ENCODE measurements at places on chromosomes 16 and 17.

DNA sequence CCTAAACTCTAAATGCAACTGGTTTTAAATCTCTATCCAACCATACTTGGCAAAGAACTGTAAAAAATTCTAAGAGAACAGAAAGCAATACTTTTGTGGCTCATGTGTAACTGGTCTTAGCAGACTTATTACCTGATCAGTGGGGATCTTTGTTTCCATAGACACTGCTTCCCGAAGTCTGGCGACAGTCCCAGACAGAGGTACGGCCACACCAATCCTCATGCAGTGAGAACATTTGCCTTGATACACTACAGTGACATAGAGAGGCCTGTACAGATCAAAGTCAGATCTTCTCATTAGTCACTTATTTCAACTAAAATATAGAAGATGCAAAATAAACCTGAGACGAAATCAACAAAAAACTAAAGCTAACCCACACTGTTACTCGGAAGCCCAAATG is 43.9 kb downstream of the USP31 start:
- DNase-seq: no peak

- no peak for DNase-seq
Observed at GRCh38 chr16:337437-337836, 15.1 kb downstream of the AXIN1 start.

- DNase-seq: no peak
Observed at GRCh38 chr16:914440-914839, 56.3 kb downstream of the LMF1 start.

- no peak for DNase-seq
Observed at GRCh38 chr16:89154390-89155183, 17.0 kb upstream of the CDH15 start.

GRCh38 chr17:70525961-70526360 is 356.6 kb downstream of the KCNJ2 start:
- no peak for DNase-seq

DNA sequence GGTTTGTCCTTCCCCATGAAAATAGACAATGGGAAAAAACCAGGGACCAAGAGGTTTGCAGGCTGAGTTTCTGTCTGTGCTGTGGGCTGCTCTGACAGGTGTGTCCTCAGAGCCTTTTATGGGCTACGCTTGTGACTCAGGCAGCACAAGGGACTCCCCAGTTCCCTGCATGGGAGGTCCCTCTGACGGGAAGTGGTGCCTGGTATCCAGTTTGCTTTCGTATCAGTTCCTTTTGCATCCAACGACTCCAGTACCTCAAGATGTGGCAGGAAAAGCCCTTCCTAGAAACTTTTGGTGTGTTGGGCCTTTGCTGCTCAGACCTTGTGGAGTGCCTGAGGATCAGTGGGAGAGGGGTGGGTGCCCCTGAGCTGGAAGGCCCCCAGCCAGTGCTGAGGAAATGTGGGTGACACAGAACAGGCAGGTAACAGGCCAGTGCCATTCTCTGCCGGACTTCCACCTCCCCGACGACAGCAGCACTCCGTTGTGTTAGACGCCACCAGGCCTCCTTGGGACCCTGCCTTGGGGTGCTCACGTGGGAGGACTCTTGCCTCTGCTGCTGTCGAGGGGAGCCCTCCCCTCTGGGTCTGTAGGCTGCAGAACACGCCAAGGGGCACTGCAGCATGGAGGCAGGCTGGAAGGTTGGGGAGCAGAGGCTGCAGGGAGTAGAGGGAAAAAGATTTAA is 38.4 kb upstream of the IRF8 start:
- no peak for DNase-seq

GRCh38 chr17:41917679-41918313 is 955 bp downstream of the ACLY start:
- DNase-seq: peak; percentile 91

- no peak for DNase-seq
Observed at GRCh38 chr17:64448665-64449512, at the start of gene MILR1. MILR1 (plus strand) TSS chr17:64449115; CDS start chr17:64449169, 54 bp downstream.

- DNase-seq: no peak
Observed at GRCh38 chr16:49094471-49094870, 187.2 kb downstream of the CBLN1 start.

GRCh38 chr17:41948762-41949460 is 17.7 kb upstream of the CNP start:
- DNase-seq: no peak

GRCh38 chr17:46979147-46979863 is at the start of gene RPRML:
RPRML (minus strand) TSS chr17:46979253; CDS start chr17:46979007, 246 bp downstream.
- peak; percentile 74 for DNase-seq

- no peak for DNase-seq
Observed at GRCh38 chr16:57828272-57829161, 26.2 kb upstream of the KIFC3 start.

DNA sequence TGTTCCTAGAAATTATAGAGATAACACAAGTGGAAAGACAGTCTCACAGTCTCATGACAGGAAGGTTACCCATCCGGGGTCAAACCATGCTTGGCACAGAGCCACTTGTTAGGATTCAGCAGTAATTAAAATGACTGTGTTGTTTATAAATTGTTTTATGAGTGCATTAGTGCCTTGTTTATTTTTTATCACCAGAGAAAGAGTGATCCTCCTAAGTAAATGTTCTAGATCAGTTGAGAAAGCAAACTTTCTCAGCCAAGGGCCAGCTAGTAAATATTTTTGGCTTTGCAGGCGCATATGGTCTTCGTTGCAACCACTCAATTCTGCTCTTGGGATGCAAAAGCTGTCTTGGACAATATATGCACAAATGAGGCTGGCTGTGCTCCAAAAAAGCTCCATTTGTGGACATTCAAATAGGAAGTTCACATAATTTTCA is 253.9 kb upstream of the CACNG5 start:
- DNase-seq: peak; percentile 24

DNA sequence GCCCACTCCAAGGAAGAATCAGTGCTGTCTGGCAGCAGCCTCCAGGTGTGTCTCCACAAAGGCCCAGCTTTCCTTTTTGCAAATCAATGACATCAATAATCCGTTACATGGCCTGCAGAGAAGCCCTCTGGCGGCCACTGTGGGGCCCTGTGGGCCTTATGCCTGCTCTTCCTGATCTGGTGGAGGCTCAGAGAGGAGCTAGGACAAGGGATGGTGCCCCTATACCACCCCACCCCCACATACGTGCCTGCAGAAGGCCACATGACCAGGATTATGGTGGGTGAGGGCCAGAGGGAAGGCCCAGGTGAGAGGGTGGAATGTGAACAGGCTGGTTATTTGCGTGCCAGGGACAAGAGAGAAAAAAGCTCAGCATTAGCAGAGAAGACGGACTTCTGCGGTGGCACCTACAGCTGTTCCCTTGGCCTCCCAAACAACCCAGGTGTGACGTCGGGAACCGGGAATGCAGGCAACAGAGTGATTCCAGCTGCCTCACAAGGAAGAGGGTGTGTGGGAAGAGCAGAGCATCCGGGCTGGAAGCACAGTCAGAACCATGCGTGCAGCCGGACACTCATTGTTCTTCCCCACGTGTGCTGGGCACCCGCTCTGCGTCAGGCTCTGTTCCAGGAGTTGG is 22.5 kb downstream of the EIF4A3 start:
- no peak for DNase-seq

GRCh38 chr16:10594312-10594950 is 14.0 kb upstream of the EMP2 start:
- no peak for DNase-seq

DNA sequence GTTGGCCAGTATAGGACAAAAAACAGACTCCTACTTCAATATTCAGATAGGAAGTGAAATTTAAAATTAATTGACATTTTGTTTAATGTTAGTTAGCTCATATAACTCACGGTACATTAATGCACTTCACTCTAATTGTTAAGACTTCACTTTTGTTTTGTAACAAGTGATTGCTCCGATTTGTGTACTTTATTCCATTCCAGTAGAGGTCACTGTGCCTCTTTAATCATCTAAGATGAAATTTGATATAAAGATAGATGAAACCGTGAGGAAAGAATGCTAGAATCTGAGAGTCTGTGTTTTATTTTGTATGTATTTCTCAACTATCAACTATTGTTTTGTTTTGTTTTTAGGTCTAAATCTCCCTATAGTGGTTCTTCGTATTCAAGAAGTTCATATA is 29.0 kb downstream of the RBBP6 start:
- no peak for DNase-seq

GRCh38 chr17:27158382-27158781 is 135.5 kb upstream of the WSB1 start:
- DNase-seq: peak; percentile 13

DNA sequence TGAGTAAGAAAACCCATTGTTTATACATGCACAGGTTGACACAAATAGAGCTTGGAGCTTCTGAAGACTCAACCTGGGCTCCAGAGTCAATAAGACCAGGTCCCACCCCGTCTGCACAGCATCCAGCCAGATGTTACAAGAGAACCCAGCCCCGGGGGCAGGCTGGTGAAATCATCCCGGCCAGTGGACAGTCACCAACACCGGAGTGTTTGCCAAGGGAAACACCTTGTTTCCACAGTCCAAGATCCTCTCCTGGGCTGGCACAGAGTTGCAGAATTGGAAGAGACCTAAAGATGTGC is 90.3 kb downstream of the RAB11FIP4 start:
- DNase-seq: no peak

GRCh38 chr16:11067697-11068141 is 123.4 kb downstream of the CLEC16A start:
- DNase-seq: no peak

GRCh38 chr16:21666772-21667171 is 3.0 kb downstream of the OTOA start:
- no peak for DNase-seq

GRCh38 chr17:63001689-63002394 is 35.8 kb downstream of the TANC2 start:
- DNase-seq: no peak

GRCh38 chr17:57068222-57068658 is 16.8 kb upstream of the AKAP1 start:
- DNase-seq: no peak

DNA sequence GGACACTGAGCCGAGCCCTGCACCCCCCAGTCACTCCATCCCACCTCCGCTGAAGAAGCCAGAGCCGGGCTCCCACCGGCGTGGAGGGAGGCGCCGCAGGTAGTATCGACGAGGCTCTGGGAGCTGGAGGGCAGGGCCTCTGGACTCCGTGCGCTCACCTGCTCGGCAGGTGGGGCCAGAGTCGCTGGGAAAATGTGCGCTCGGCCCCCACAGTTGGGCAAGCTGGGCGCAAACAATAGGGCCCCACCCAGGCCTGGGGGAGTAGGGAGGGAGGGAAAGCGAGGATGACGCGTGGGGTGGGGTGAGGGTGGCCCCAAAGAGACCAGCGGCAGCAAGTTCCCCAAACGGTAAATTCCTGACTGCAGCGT is 668 bp downstream of the JUP start:
- DNase-seq: no peak

GRCh38 chr17:17305281-17305801 is 2.2 kb downstream of the NT5M start:
- peak; percentile 63 for DNase-seq

DNA sequence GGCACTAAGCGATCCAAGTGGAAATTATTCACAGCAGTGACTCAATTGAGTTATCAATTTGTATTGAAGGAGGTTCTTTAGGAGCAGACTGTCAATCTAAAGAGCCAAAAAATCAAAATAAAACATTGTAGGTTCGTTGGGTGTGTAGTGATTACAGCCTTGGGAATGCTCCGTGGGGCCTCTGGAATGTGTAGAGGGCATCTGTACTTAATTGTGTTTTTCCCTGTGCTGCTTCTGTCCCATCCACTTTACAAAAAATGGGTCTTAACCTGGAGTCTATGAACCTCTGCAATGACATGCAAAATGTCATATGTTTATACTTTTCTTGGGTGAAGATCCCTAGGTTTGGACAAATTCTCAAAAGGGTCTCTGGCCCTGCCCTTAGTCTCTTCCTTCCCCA is 215.1 kb downstream of the CCDC182 start:
- no peak for DNase-seq

DNA sequence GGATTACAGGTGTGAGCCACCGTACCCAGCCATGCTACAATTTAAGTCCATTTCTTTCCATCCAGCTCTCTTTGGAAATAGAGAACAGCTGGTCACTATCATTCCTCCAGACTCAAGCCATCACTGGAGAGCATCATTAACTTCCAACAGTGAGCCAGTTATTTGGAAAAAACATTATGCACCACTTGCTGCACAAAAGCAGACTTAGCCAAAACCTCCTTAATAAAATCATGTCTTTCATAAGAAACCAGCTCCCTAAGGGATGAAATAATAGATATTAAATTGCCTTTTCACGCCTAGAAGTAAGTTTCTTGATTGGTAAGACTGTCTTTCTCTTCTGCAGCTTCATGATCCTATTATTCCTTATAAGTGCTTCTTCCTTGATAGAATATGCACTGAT is 17.9 kb downstream of the SLC39A11 start:
- DNase-seq: no peak

GRCh38 chr17:28511858-28512461 is 5.8 kb downstream of the FOXN1 start:
- no peak for DNase-seq

GRCh38 chr16:57920215-57920879 is 50.6 kb downstream of the CNGB1 start:
- no peak for DNase-seq

DNA sequence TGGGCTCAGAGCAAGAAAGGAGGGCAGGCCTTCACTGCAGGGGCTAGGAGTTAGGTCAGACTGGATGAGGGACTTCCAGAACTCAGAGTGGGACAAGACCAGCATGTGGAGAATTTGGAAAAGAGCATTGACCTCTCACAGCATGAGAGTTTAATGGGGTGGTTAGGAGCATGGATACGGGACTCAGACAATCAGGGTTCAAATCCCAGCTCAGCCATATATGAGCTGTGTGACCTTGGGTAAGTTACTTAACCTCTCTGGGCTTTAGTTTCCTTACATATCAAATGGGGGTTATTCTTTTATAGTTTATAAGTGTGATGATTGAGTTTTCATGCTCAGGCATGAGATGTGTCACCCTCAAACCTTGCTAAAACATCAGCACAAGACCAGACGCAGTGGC is 37.4 kb upstream of the ALKBH5 start:
- no peak for DNase-seq

- no peak for DNase-seq
Observed at GRCh38 chr17:50620237-50620636, 14.4 kb upstream of the ABCC3 start.

DNA sequence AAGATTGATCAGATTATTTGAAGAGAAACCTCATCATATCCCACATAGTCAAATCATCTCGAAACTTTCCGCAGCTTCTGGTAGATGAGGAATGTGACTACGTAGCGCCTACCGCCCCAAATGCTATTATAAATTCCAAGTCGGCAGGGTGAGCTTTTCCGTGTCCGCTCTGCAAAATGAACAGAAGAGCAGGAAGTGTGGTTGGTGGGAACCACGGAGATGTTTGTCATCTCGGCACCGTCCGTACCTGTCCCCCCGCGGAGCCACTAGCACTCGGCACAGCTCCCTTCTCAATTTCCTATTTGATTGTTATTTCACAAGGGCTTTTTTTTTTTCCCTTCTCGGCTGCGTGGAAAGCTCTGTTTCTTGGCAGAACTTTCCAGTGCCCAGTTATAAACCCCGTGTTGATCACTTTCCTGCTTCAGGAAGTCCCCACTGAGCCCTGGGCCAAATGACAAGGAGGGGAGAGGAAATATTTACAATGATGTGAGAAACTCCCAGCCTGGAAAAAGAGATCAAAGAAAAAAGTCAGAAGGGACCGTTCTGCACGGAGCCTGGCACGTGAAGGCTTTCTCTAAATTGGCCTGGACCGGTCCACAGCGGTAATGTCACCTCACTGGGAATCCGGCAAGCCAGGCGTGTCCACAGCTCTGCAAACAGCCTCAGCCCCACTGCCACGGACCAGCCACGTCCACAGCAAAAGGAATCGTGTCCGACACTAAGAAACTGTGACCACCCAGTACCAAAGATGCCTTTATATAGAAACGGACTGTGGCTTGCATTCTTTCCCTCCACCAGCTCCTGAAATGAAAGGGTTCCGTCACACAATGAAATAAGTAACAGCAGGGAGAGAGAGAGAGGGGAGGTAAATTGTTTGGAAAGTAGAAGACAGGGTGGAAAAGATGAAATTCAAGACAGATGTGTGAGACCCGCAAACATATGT is 65.0 kb downstream of the MRM3 start:
- DNase-seq: no peak

Measured in BE2C (cell line).